ENCODE measurements at places on chromosomes 13 and 19. TPM values are rescaled to one million over a fixed set of nuclear protein-coding genes. Genes with fewer than 3 reads are reported as not detected.

DNA sequence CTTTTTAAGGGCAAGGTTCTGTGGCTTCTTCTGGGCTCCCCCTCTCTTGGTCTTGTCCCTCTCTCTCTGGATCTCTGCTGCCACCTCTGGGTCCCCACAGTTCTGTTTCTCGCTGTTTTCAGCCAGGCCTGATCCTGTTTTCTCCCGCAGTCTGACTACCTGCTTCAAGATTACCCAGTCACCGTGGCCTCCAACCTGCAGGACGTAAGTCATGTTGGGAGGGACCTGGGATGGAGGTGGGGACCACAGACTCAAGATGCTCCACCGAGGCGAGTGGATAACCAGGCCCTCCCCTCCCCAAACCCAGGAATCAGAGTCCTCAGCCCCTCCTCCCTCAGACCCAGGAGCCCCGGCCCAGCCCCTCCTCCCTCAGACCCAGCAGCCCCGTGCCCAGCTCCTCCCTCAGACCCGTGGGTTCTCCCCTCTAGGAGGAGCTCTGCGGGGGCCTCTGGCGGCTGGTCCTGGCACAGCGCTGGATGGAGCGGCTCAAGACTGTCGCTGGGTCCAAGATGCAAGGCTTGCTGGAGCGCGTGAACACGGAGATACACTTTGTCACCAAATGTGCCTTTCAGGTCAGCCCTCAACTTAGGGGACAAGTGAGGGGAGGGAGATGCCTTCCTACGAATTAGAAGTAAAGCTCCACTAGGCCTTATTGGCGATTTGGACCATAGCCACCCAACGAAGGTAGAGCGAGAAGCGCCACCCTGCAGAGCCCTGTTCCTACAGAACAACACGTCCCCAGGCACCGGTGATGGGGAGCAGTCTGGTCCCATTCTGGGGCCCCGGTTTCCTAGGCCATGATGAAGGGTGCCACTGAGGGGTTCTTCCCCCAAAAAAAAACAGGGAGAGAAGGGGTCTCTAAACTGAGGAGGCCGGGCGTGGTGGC is 2.2 kb downstream of the FLT3LG start:
- DNase-seq, result peak; percentile 88

GIPC3 gene
- not detected for total RNA-seq

FGF22 gene
- total RNA-seq, result 0.20 TPM

DNA sequence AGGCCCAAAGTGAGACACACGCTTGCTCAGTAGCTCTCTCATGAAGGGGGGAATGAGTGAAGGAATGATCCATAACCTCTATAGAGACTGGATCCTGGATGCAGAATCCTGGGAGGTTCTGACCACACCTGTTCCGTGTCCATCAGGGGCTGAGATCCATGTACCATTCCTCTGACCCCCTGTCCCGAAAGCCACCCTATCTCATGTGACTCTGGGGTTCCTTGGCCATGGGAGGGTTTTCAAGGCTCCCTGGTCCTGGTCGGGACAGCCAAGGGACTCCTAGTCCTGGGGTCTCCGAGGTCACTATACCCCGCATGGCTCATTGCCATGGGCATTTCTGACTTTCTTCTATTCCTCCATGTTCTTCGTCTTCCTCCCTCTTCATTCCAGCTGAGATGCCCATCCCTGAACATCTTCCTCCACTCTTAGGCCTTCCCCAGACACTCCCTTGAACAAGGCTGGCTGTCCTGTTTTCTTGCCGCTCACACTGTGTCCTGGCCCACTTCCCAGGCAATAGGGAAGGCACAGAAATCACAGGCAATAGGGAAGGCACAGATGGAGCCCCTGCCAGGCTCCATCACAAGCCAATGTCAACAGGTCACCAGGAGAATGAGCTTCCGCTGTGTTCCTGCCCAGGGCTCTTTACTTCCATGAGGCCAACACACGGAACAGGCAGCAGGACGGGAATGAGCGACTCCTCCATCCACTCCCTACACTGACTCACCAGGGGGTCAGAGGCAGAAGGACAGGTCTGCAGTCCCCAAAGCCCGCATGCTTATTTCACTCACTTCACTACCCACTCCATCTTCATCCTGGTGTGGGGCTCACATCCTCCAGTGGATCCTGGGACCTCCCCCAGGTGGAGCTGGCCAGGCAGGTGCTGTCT is 3.2 kb downstream of the CEACAM5 start:
- DNase-seq, result no peak

DNA sequence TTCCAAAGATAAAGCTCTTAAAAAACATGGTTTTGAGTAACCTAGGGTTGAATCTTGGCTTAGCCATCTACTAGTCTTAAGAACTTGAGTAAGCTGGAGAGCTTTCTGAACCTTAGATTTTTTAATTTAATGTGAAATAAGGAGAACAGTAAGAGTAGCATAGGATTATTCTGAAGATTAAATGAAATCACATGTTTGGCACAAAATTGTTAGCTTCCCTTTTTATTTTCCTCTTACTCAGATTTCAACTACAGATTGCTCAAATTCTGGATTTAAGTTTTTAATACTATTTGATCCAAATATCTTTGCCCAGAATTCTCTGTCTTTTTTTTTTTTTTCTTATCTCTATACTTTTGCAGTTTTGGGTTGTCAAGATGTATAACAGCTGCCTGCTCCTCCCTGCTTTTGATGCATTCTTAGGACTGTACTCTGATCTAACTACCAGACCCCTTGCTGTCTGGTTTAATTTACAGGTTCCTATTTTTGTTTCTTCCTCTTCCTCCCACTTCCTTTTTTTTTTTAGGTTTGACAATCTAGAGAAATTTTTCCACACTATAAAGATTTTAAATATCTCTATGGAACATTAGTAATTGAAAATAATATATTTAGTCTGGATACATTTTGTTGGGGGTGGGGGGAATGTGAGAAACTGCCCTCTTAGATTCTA is 12.3 kb downstream of the POMP start:
- DNase-seq, result no peak

GRCh38 chr19:3458229-3459088 is 21.9 kb downstream of the SMIM24 start:
- peak; percentile 48 for DNase-seq

- no peak for DNase-seq
Measured at GRCh38 chr13:23806874-23807526, 82.2 kb downstream of the MIPEP start.

All from hepatocyte (in vitro differentiated cells).